GM23248 (cell line): ENCODE measurements at places on chromosomes 2 and 18. TPM values are rescaled to one million over a fixed set of nuclear protein-coding genes. Genes with fewer than 3 reads are reported as not detected.

GRCh38 chr2:12552092-12552491 lies 164.6 kb upstream of the TRIB2 start:
- no peaks in the 10 kb centered on the region for H3K27me3 ChIP-seq
- H3K4me1 ChIP-seq = peaks cover 41% of the 10 kb centered on the region
- no peak overlapping the region for H3K4me3 ChIP-seq
- no peaks in the 10 kb centered on the region for H3K36me3 ChIP-seq

GRCh38 chr2:142853912-142854311 lies 23.6 kb upstream of the KYNU start:
- peaks cover 17% of the 10 kb centered on the region for H3K4me1 ChIP-seq
- H3K27me3 ChIP-seq = no peaks in the 10 kb centered on the region
- DNase-seq = no peak
- no peak overlapping the region for H3K27ac ChIP-seq

- H3K27ac ChIP-seq = no peak overlapping the region
- no peak for DNase-seq
- H3K27me3 ChIP-seq = no peaks in the 10 kb centered on the region
- no peaks in the 10 kb centered on the region for H3K36me3 ChIP-seq
- H3K4me1 ChIP-seq = peaks cover 17% of the 10 kb centered on the region
- H3K4me3 ChIP-seq = no peak overlapping the region
Measured at GRCh38 chr2:74010087-74010541, 25.4 kb downstream of the TET3 start.

- no peak overlapping the region for H3K4me3 ChIP-seq
- DNase-seq = no peak
- H3K36me3 ChIP-seq = no peaks in the 10 kb centered on the region
- H3K27ac ChIP-seq = no peak overlapping the region
Measured at GRCh38 chr2:126890136-126890510, 8.6 kb upstream of the TEX51 start.

DNA sequence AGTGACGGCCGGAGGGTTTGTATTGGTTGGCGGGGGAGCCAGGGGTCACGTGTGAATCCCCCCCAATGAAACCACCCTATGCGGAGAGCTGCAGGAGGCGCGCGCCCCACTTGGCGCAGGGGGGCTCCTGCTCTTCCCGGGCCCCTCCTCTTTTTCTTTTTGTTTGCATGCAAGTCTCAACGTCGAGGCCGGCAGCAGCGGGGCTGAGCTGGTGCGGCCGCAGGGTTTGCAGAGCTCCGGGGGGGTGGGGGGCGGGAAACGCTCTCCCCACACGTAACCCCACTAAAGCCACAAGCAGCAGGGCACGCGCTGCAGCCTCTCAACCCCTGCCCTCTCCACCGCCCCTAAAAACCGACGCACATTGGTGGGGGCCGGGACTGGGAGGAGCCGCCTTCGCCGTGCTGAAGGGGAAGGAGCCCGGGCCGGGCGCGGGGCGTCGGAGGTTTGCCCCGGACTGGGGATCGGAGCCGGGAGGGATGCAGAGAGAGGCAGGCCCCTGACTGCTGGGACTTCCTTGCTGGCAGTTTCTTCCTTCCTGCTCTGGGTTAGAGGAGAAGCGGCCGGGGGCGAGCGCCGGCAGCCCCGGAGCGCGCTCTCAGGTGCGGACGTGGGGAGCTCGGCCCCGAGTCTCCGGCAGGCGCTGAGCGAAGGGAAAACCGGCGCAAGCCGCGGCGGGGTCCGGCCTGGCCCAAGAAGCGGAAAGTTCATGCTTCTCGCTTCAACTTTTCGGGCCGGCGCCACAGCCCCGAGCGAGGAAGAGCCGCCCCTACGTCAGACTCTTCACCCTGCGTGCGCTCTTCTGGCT lies 864 bp downstream of the LBH start:
- peak overlapping the region; percentile 81 for H3K27ac ChIP-seq
- H3K4me1 ChIP-seq = peaks cover 28% of the 10 kb centered on the region
- no peaks in the 10 kb centered on the region for H3K27me3 ChIP-seq
- H3K4me3 ChIP-seq = peak overlapping the region; percentile 91
- H3K36me3 ChIP-seq = peaks cover 16% of the 10 kb centered on the region

DNA sequence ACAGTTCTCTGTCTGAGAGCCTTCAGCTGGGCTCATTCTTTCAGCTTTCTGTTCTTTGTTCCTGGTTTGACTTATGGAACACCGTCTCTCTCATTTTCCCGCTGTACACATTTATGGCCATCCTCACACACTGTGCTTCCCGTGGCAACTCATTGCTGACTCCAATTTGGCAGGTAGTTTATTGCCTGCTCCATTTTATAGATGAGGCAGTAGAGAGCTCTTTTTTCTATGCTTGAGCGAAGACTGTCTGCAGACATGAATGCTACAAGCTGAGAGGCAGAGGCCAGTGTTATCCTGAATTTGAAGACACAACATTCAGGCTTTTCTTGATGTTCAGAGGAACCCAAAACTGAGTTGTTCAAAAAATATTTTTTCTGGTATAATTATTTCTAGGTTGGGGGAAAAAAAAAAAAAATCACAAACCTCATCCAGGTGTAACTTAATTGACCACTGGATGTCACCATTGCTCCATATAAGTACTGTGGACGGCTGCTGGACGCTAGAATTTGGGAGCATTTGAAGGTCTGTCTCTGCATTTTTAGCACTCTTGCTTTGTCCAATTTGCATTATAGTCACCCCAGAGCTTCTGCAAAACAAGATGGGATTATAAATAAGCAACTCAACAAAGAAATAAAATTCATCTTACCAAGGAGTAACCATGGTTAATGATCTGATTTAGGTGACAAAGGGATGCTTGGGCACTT lies 83.5 kb downstream of the HRH4 start:
- no peak overlapping the region for H3K4me3 ChIP-seq
- H3K4me1 ChIP-seq = no peaks in the 10 kb centered on the region
- H3K36me3 ChIP-seq = no peaks in the 10 kb centered on the region

DNA sequence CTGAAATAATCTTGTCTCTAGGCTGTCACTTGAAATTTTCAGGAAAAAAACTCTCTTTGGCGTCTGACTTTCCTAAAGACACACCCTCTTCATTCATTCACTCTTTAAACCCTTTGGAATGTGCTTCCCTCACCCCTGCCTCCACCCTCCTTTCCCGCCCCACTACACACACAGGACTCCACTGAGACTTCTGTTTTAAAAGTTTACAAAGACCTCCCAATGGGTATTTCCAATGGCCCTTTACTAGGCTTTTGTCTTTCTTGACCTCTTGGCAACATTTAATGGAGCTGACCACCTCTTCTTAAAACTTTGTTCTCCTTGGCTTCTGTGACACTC lies 96.1 kb downstream of the RBMS1 start:
- peak overlapping the region; percentile 87 for H3K27ac ChIP-seq
- peaks cover 93% of the 10 kb centered on the region for H3K4me1 ChIP-seq
- no peaks in the 10 kb centered on the region for H3K27me3 ChIP-seq
- H3K4me3 ChIP-seq = peak overlapping the region; percentile 57
- peak; percentile 70 for DNase-seq

- no peak for DNase-seq
- no peaks in the 10 kb centered on the region for H3K27me3 ChIP-seq
- H3K4me3 ChIP-seq = no peak overlapping the region
- H3K4me1 ChIP-seq = no peaks in the 10 kb centered on the region
- no peak overlapping the region for H3K27ac ChIP-seq
Measured at GRCh38 chr18:63210521-63210920, 109.0 kb downstream of the BCL2 start.

- no peaks in the 10 kb centered on the region for H3K27me3 ChIP-seq
- H3K36me3 ChIP-seq = no peaks in the 10 kb centered on the region
- H3K4me1 ChIP-seq = peaks cover 20% of the 10 kb centered on the region
- H3K27ac ChIP-seq = no peak overlapping the region
Measured at GRCh38 chr2:164898475-164898874, 56.9 kb downstream of the SLC38A11 start.

Gene KLHL30
- 0.11 TPM in 1 of 2 replicates, not detected in the other for total RNA-seq

- H3K27ac ChIP-seq = no peak overlapping the region
- no peaks in the 10 kb centered on the region for H3K27me3 ChIP-seq
- H3K4me3 ChIP-seq = no peak overlapping the region
- no peaks in the 10 kb centered on the region for H3K4me1 ChIP-seq
- DNase-seq = no peak
Measured at GRCh38 chr2:219422952-219423534, 4.9 kb downstream of the DES start.

Gene PPM1B
- total RNA-seq = 17.4 and 24.4 TPM in 2 replicates

Gene FECH
- total RNA-seq = 25.4 and 56.8 TPM in 2 replicates

GRCh38 chr2:86300496-86300895 lies 36.9 kb downstream of the REEP1 start:
- DNase-seq = no peak
- no peaks in the 10 kb centered on the region for H3K36me3 ChIP-seq
- H3K27ac ChIP-seq = no peak overlapping the region
- peaks cover 24% of the 10 kb centered on the region for H3K27me3 ChIP-seq
- no peaks in the 10 kb centered on the region for H3K4me1 ChIP-seq

Gene USP40
- total RNA-seq = 31.0 and 36.8 TPM in 2 replicates

DNA sequence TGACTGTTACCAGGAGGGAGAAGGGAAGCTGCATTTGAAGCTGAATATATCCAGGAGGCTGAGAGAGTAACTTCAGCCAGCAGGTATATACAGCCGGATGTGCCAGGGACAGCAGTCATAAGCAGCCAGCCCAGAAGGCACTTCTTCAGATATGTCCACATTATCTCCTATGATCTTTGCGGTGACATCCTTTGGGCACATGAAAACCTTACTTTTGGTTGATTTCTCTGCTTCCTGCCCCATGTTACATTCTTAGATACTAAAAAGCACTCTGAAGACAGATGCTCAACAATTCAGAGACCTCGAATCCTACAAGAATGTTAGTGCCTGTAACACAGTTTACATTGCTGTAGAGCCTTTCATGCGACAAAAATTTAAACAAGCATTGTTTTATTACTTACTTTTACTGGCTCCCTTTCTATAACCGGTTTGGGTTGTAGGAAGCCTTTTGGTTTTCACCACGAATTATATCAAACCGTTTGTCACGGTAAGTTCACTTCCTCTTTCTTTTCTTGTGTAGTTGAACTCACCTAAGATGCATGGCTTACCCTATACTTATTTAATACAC lies 50.3 kb upstream of the TLK1 start:
- no peaks in the 10 kb centered on the region for H3K27me3 ChIP-seq
- no peaks in the 10 kb centered on the region for H3K36me3 ChIP-seq
- DNase-seq = no peak
- H3K4me3 ChIP-seq = no peak overlapping the region
- no peaks in the 10 kb centered on the region for H3K4me1 ChIP-seq
- no peak overlapping the region for H3K27ac ChIP-seq

- no peaks in the 10 kb centered on the region; the same call in 1 of the 2 replicates for H3K27me3 ChIP-seq
- H3K4me3 ChIP-seq = no peak overlapping the region
- no peaks in the 10 kb centered on the region for H3K4me1 ChIP-seq
- H3K27ac ChIP-seq = no peak overlapping the region
- DNase-seq = no peak
- no peaks in the 10 kb centered on the region for H3K36me3 ChIP-seq
Measured at GRCh38 chr2:147663962-147664361, 180.9 kb upstream of the ACVR2A start.

GRCh38 chr18:10122988-10123950 lies 209.5 kb downstream of the VAPA start:
- no peaks in the 10 kb centered on the region for H3K27me3 ChIP-seq
- H3K4me3 ChIP-seq = no peak overlapping the region
- no peak overlapping the region for H3K27ac ChIP-seq
- H3K36me3 ChIP-seq = no peaks in the 10 kb centered on the region

DNA sequence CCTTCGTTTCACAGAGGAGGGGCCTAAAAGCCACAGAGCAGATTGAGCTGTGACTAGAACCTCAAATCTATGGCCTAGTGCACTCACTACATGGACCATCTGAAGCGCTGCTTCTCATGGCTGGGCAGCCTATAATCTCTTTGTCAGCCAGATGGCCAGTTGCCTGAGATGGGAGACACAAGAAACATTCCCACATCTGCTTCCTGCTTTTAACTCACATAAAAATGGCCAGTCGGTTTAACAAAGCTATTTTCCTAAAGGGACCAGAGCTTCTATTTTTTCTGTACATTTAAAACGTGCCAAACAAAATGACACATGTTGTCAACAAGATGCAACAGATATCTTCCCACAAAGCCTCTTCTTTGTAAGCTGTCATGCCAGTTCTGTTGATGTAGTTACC lies 173.8 kb downstream of the GFPT1 start:
- H3K4me1 ChIP-seq = peaks cover 32% of the 10 kb centered on the region
- H3K27me3 ChIP-seq = no peaks in the 10 kb centered on the region
- peak; percentile 55 for DNase-seq

- no peak overlapping the region for H3K4me3 ChIP-seq
- no peak for DNase-seq
- H3K4me1 ChIP-seq = no peaks in the 10 kb centered on the region
Measured at GRCh38 chr2:124663645-124663997, 638.5 kb downstream of the CNTNAP5 start.

Gene MAP2
- 1.0 and 7.6 TPM in 2 replicates for total RNA-seq

GRCh38 chr2:112027767-112028166 lies 27.3 kb upstream of the TMEM87B start:
- H3K27me3 ChIP-seq = 0 out of 2 replicates have a peak, but pooled peaks cover under 1% of the 10 kb centered on the region
- DNase-seq = no peak
- H3K4me3 ChIP-seq = no peak overlapping the region
- peaks cover 5% of the 10 kb centered on the region; the same call in 1 of the 2 replicates for H3K4me1 ChIP-seq

Gene GALNT14
- total RNA-seq = 1.4 and 3.5 TPM in 2 replicates

DNA sequence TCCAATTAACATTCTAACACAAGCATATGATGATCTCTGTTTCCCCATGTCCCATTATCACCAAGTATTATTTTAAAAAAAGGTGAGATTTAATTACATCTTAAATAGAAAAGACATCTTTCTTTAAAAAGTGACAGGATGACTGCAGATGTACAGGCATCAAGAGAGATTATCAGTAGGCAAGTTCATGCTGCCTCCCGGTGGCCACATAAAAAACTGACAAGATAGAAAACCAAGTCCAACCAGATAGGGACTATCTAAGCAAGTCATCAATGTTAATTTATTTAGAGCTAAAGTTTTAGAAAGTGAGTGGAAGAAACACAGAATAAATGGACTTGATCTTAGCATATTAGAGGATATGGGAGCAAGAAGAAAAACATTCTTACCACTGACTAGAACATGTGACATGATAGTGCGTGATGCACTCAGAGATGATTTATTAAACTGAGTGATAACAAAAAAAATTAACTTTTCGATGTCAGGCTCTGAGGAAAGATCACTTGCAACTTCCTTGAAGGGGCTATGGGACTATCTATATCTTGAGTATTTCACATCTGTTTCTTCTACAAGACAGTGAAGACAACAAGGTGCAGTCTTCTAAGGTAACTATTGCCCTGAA lies 5.4 kb upstream of the TDRD15 start:
- no peaks in the 10 kb centered on the region for H3K36me3 ChIP-seq
- no peaks in the 10 kb centered on the region for H3K4me1 ChIP-seq
- no peak overlapping the region for H3K4me3 ChIP-seq
- DNase-seq = peak; percentile 34
- no peaks in the 10 kb centered on the region for H3K27me3 ChIP-seq
